ENCODE measurements at places on chromosomes 2 and 18.

DNA sequence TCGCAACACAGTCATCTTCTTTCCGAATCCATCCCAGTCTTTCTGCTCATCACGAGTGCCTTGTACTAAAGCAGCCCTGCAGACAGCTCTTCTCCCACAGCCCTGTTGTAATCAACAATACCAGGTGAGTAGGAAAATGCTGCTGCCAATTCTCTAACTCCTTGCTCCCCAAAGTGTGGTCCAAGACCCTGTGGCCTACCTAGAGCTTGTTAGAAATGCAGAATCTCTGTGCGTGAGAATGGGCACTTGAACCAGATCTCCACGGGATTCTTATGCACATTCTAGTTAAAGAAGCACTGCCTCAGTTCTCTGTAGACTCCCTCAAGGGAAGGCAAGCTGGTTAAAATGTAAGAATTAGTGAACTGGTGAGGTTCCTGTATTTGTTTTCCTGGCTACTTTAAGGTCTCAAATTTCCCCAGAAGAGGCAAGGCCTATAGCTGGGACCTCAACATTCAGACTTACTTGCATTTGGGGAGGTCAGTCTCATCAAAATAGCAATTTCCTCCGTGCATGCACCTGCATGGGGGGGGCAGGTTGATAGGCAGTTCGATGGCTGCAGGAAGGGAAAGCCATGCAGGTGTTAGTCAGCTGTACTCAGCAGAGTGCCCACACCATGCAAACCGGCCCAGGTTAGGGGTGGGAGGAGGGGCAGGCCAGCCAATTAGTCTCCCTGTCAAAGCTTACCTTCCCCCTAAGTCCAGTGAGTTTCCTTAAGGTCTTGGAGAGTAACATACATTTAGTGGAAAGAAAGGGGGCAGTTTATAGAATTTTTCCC is 70.8 kb downstream of the DHRS9 start:
- no peak for DNase-seq

DNA sequence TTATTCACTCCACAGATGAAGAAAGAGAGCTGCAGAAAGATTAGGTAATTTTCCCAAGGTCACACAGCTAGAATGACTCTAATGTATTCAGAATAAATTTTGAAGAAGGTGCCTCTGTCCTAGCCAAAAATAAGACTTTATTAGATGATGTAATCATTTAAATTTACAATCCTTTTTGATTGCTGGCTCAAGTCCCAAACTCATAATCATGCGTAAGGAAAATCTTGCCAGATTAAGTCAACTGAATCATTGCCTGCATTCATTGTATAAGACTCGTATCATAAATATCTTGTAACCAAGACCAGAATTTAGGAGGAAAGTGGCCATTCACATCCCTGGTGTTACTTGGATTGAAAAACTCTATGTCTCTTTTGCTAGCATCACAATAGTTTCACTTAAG is 53.1 kb upstream of the STK39 start:
- no peak for DNase-seq

DNA sequence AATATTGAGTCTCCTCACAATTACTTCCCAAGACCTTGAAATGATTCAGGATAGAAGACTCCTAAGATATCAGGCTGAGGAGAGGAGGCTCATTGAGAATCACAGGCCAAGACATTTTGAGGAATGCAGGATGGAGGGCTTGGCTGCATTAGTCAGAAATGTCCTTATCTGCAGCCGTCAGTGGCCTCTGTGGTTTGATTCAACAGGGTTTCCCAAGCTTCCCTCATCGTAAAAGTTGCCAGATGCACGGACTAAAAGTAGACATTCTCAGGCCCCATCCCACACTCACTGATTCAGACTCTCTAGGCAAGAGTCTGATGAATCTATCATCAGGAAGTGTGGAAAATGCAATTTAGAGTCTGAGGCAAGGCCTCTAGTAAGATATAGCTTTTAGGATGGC is 34.0 kb upstream of the TMEM178A start:
- peak; percentile 99 for DNase-seq

GRCh38 chr2:105584435-105585010 is 160.2 kb upstream of the NCK2 start:
- DNase-seq = no peak

GRCh38 chr2:201542291-201542690 is 90.8 kb downstream of the STRADB start:
- no peak for DNase-seq
